T-helper 22 cell (primary cell): ENCODE measurements at places on chromosomes 2 and 18.
A peak's percentile ranks its signal among the peaks of the same experiment; 100 is the strongest.

GRCh38 chr2:206259376-206260187, 14.9 kb upstream of the ZDBF2 start:
- DNase-seq = no peak

- DNase-seq = no peak
These were observed 105.9 kb upstream of the SIX2 start for GRCh38 chr2:45115181-45115580.

DNA sequence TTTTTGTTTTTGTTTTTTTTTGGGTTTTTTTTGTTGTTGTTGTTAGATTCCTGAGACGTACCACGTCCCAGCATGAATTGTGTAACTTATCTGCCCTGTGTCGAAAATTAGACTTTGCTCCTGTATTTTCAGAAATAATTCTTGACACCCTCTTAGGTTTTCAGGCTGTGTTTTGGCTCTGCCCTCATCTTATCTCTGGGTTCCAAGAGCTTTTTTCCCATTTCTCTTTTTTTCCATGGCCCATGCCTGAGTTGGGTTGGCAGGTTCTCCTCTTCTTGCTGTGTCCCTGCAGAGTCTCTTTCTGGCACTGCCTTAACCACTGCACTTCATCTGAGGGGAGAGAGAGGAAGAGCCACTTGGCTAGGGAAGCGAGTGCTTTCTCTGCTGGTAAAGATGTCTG, 42.4 kb downstream of the CTIF start:
- DNase-seq = no peak

- DNase-seq = no peak
These were observed 105.0 kb downstream of the PXDN start for GRCh38 chr2:1639086-1639858.

GRCh38 chr2:192604295-192604694, 409.6 kb upstream of the TMEFF2 start:
- DNase-seq = no peak

GRCh38 chr2:231856959-231857358, 69.2 kb downstream of the NPPC start:
- DNase-seq = no peak

DNA sequence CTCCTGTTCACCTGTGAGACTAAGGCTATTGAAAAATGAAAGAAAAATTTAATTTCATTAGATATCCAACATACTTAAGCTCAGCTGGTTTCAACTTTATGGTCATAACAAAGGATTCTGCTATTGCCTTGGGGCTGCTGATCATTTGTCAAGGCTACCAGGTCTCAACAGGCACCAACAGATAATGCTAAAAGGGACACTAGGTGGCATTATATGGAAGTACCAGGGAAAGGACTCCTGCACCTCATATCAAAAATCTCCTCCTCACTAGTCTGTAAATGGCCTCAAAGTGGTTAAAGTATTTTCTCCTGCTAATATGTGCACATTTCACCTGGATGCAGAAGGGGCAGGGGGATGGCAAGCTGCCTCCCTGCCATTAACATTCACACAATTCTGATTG, 167.9 kb upstream of the REG3A start:
- no peak for DNase-seq

GRCh38 chr2:170500104-170500503, 215.0 kb upstream of the SP5 start:
- no peak for DNase-seq

DNA sequence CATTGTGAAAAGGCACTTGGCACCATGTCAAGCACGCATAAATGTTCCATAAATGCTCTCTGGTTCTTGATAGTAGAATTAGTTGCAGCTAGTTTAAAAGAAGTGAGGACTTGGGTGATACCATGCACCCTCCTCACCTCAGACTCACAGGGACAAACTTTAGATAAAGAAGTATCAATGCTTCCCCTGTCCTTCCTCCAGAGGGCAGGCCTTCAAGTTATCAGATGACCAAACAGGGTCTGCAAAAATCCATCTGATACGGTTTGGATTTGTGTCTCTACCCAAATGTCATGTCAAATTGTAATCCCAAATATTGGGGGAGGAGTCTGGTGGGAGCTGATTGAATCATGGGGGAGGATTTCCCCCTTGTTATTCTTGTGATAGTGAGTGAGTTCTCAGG, 54.1 kb downstream of the C1QL2 start:
- no peak for DNase-seq

- DNase-seq = peak; percentile 30
These were observed 33.6 kb upstream of the RNF149 start for GRCh38 chr2:101341901-101342624.

DNA sequence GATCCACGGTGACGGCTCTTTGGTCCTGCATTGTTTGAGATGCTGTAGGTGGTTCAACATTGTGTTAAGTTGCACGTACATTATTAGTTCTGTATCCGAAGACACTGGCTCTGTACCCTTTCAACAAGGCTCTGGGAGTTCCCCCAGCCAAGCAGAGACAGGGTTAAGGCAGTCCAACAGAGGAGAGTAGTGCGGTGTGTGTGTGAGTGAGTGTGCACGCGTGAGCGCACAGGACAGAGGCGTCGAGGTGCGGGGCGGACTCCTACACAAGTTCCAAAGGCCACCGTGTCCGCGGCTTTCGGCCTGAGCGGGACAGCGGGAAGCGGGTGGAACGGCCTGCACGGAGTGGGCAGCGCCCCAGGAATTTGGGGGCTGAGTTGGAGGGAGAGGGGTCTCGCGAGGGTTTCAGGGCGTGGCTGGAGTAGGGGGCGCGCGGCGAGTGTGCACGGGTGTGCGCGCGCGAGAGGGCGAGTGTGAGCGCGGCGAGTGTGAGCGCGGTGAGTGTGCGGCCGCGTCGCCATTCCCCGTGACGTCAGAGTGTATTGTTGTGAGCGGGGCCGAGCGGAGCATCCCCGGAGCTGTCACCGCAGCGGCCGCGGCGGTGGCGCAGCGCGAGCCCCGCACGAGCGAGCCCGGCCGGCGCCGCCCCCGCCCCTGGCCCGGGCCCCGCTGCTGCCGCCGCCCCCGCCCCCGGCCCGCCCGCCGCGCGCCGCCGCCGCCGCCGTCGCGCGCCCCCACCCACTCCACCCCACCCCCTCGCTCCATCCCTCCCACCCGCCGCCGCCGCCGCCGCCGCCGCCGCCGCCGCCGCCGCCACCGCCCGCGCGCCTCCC, at the start of gene ASXL3:
Gene ASXL3 (plus strand): TSS at position 535 of the 833 bp plus-strand sequence. CDS start 413 bp downstream, outside the sequence.
- DNase-seq = no peak

DNA sequence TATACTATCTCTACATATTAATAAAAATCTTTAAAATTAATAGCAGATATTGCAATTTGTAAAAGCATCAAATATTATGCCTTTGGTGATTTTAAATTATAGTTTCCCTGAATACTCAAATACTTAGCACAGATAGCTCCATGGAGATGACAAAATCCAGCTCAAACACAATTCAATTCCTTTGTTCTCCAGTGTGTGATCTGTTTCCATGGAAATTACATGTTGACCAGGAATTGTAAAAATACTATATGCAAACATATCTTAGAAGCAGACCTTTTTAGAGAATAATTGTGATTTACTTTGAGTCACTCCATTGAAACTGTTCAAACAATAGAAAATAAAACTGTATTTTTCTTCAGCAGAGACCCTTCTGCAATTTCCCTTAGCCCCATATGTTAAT, 68.3 kb downstream of the FAM161A start:
- DNase-seq = no peak

- DNase-seq = no peak
These were observed 46.6 kb downstream of the THUMPD2 start for GRCh38 chr2:39732482-39732881.
